ENCODE measurements at places on chromosomes 16 and 17.
A peak's percentile ranks its signal among the peaks of the same experiment; 100 is the strongest.

DNA sequence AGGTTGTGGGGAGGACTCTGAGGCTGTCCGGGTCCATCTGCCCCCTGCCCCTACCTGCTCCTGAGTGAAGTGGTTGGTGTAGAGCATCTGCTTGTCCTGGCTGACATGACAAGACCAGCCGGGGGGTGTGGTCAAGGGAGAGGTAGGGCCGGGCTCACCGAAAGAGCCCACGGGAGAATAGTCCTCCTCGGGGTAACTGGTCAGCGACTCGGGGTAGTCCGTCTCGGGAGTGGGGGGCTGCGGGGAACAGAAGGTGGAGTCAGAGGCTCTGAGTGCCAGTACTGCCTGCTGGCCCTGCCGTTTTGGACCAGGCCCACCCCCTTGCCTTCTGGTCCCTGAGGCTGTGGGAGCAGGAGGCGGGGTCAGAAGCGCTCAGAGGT is 27.8 kb downstream of the ARHGAP27 start:
- DNase-seq = no peak

- no peak for DNase-seq
Measured at GRCh38 chr16:54336631-54337204, 50.1 kb upstream of the IRX3 start.

- DNase-seq = no peak
Measured at GRCh38 chr16:46482895-46483294, 138.3 kb downstream of the SHCBP1 start.

DNA sequence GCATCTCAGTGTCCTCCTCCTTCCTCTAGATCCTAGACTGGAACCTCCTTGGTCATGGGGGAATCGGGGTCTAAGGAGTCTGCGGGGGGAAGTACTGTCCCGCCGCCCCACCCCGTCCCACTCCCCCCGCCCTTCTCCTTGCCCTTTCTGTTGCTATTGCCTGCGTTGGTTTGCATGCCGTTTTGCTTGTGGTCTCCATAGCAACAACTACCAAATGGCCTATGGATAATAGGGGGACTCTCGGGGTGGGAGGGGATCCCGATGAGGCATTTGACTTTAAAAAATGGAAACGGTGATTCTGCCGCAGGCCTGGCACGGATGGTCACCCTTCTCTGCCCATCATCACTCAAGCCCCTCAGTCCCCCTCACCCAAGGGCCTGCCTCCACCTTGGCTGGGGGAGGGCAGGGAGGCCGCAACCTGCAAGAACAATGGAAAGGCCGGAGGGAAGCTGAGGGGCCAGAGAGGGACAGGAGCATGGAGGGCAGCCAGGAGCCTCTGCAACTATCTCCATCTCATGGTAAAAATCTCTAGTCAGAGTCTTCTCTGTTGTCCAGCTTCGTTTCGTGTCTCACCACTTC is 231.4 kb upstream of the TNRC6C start:
- no peak for DNase-seq

DNA sequence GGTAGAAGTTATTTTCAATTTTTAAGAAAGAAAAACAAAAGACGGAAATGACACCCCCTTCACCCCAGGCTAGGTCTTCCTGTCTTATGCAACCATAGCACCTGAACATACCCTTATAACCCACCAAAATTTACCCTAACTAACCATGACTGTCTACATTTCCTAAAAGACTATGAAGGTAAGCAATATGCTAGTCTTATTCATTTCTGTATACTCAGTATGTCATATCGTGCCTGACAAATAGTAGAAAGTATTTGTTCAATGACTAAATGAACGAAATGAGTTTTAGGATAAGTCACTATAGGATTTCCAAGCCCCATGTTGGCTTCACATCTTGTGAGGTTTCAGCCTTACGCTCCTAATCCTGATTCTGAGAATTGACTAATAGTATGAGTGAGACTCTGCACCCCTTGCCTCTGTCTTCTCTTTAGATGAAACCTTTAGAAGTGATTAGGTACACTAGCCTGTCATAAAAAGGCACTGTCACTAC is 6.5 kb downstream of the ADAT1 start:
- no peak for DNase-seq

- no peak for DNase-seq
Measured at GRCh38 chr16:26382586-26382985, 684.1 kb upstream of the C16orf82 start.

GRCh38 chr16:4142268-4142667 is 26.0 kb upstream of the ADCY9 start:
- DNase-seq = peak; percentile 7

DNA sequence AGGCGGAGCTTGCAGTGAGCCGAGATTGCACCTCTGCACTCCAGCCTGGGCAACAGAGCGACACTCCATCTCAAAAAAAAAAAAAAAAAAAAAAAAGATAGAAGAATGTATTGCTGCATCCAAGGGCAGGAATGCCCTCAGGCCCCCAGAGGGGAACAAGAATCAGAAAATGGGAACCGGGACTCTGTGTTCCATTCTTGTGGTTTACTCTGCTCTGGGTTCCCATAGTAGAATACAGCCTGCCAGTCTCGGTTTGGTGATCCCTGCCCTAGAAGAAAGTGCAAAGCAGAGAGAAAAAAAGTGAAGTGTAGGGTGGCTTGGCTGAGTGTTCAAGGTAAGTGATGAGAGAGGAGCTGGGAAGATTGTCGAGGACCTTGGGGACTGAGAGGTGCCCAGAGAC is 27.4 kb upstream of the KDM6B start:
- DNase-seq = no peak

DNA sequence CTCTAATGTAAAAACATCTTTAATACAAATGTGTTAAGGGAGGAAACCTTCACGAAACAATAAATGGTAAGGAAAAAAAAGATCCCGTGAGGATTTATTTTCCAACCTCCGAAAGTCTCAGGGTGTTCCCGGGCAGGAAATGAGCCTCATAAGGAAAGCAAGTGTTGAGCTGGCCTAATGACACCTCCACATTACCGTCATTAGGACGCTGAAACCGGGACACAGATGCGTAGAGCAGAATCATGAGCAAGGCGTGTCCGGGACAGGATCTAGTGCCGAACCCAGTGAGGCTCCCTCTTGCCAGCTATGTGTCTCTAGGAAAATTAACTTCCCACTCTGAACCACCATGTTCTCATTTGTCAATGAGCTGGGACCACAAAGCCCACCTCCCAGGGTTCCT is 22.7 kb upstream of the CYTH1 start:
- no peak for DNase-seq

GRCh38 chr17:79732254-79732653 is 1.5 kb downstream of the ENPP7 start:
- no peak for DNase-seq

DNA sequence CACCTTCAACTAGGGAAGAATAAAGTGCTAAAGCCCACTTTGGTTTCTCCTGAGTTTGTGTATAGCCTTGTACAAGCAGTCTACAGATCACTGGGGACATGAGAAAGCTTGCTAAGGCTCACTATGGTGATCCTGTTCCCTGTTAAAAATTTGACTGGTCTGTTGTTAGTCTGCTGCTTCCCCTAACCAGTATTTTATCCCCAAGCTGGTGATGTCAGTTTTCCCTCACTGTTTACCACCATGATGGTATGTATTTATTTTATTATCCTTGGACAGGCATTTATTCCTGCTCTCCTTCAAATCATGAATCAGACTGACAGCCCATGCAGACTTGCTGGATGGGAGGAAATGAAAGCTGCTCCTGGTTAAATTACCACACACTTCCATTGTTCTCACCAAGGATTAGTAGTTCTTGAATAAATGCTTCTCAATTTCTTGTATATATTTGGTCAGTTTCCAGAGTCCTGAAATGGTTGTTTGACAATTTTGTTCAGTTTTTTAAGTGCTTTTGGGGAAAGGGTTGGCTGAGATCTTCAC is 99.6 kb downstream of the CA4 start:
- no peak for DNase-seq

DNA sequence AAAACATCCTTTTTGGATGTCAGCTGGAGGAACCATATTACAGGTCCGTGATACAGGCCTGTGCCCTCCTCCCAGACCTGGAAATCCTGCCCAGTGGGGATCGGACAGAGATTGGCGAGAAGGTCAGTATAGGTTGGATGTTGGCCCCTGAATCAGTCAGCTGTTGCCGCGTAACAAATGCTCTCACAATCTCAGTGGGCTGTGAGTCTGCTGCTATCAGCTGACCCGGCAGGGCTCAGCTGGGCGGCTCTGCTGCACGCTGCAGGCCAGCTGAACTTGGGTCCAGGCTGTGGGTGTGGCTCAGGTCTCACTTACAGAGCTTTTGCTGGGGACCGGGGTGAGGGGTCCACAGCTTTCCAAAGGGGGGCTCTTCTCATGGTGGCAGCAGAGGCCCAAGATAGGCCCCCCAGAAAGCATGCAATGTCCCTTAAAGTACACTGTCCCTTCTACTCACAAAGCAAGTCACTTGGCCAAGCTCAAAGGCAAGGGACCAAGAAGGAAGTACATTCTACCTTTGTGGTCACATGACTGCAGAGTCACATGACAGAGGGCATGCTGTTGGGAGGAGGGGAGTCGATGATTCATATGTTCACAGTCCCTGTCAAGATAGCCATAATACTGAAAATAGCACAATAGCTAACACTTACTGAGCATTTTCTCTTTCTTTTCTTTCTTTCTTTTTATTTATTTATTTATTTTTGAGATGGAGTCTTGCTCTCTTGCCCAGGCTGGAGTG is 134.2 kb downstream of the ABCC1 start:
- DNase-seq = no peak

DNA sequence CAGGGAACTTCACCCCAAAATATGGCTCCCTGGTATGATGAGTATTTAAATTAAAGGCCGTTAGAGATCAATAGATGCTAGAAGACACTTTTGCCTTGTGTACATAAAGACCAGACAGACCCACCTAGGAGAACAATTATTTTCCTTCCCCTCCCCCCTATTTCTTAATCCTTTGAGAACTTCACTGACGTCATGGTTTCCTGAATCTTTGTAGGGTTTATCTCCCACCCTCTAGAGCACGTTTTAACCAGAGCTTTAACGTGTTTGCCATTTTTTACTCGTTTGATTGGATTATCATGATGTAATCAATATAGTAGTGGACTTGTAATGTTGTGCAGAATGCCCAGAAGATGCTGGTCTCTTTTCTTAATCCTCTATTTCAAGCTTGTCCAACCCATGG is 22.9 kb upstream of the XYLT2 start:
- no peak for DNase-seq

DNA sequence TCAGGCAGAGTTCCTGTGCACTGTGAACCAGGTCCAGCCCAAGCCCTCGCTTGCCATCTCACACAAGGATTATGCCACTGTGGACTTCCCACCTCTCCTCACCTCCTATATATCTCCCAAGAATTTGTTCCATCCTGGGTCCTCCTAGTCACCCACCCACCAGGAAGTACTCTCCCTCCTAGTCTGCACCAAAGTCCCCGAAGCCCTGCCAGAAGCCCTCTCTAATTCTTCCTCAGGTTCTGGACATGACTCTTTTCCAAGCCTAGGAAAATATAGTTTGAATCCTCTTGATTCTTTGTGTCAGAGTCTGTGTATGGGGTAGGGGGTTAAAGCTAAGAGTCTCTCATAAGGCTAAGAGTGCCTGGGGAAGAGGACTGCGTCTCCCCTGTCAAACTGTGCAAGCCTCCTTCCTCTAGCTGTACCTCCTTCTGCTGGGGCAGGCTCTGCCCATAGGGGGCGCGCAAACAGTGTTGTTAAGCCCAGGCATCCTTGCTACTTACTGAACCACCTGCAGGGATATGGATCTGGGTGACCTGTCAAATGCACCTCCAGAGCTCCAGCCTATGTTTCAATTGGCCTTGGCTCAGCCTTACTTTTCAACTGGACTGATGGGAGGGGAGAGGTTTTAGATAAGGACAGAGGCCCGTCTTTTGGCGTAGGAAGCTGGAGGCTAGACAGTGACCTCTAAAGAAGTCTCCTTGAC is 16.6 kb upstream of the DLX4 start:
- peak; percentile 67 for DNase-seq

- DNase-seq = no peak
Measured at GRCh38 chr16:11094075-11094856, 149.9 kb downstream of the CLEC16A start.

DNA sequence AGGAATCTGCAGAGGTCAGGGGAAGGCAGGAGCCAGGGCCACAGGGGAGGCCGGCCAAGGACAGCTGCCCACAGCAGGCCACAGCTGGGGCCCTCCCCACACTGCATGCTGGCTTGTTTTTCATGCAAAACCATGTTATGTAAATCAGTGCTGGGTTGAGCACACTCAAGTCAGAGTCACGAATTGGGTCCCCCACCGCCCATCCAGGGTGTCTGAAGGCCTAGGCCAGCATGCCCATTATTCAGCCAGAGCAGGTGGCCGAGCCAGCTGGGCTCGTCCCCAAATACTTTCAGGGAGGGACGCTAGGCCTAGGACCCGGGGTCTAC is 51.2 kb upstream of the TOB1 start:
- DNase-seq = no peak

- no peak for DNase-seq
Measured at GRCh38 chr17:37310940-37311339, 64.8 kb upstream of the C17orf78 start.

DNA sequence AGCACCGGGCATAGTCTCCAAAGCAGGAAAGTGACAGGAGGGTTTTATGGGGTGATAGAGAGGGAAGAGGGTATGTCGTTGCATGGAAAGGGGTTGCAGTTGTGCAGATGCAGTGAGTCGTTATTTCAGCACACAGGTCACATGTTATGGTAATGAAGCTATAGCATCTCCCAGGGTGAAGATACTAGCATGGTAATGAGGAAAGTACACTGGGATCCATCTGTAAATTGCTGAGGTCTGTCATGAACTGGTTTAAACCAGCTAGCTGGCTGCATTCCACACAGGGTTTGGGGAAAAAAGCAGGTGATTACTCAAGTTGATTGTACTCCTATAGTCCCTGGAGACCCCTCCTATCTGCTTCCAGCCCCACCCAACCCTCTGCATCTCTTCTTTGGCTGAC is 11.7 kb downstream of the COX11 start:
- DNase-seq = no peak

DNA sequence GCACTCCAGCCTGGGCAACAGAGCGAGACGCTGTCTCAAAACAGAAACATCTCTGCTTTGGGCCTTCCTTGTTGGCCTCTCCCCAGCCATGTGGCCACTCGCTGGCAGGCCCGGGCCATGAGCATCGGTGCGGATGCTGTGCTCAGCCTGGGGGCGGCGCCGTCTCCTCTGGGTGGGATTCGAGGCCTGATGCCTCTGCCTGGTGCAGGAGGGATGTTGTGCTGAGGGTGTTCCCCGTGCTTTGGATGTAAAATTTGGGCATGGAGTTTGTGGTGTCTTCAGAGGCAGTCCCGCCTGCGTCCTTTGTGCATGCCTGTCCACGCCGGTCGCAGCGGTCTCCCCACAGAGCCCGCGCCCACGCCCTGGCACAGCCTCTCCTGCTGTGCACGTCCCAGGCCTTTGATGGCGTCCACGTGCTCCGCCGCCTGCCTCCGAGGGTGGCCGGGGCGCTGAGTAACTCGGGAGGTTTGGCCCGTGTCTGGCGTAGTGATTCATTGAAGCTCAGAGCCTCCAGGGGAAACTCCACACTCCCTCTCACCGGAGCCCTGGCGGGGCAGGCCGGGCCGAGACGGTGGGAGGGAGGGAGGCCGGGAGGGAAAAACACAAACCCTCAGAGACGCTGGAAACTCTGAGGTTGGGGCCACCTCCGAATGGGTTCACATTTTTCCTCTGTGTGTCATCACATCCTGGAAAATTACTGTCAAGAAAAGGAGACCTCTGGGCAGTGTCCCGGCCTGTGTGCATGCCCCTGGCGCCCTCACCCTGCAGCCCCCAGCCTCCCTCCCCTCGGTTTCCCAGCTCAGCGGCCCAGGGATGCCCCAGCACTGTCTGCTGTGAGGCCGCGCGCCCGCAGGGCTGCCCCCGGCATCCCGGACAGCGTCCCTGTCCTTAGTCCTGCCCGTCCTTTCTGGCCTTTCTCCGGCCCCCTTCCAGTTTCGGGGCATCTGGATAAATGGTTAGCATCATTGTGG is 19.0 kb downstream of the CENPX start:
- no peak for DNase-seq

- DNase-seq = no peak
Measured at GRCh38 chr17:38586788-38587187, 19.0 kb downstream of the SRCIN1 start.

All from effector CD4-positive, alpha-beta T cell (primary cell).